ENCODE measurements at places on chromosomes 4 and X.

DNA sequence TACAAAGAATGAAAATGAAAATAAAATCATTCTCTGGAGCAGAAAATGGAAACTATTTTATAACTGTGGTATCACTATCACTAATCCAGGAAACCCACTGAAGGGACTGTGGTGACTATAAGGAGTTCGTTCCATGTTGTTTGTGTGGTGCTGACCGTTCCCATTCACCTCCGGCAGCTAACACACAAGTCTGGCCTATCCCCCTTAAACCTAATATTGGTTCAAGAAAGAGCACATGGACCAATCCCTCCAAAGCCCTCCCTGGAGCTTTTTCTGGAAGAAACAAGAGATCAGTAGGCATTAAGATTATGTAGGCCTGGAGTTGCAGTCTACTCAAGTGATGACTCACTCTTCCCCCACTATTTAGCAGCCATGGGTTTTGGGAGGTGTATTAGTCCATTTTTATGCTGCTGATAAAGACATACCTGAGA lies 25.9 kb upstream of the FAM241A start:
- H3K4me1 ChIP-seq, result peaks cover 8% of the 10 kb centered on the region
- no peak overlapping the region for H3K27ac ChIP-seq
- no peak overlapping the region for H3K4me3 ChIP-seq
- DNase-seq, result no peak
- H3K36me3 ChIP-seq, result peaks cover 9% of the 10 kb centered on the region

DNA sequence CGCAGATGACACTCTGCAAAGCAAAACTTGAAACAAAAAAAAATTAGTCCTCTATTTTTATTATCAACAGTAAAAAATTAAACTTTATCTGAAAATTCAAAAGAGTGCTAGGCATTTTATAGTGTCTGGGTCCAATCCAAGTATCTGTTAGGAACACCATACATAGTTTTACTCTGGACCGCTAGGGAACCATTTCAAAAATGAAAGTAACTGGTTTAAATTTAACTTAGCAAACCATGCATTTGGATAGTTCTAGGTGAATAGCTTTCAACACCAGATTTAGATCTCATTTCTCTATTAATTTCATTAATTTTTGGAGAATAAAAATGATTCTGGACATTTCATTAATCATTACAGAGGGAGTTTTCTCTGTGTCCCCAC lies 1.2 kb downstream of the KLKB1 start:
- peaks cover 15% of the 10 kb centered on the region for H3K36me3 ChIP-seq
- H3K4me1 ChIP-seq, result no peaks in the 10 kb centered on the region
- no peak overlapping the region for H3K4me3 ChIP-seq
- H3K27me3 ChIP-seq, result peaks cover 3% of the 10 kb centered on the region
- DNase-seq, result no peak

GRCh38 chrX:130395341-130395740 lies 6.4 kb upstream of the RBMX2 start:
- H3K36me3 ChIP-seq, result no peaks in the 10 kb centered on the region
- H3K27me3 ChIP-seq, result peaks cover 39% of the 10 kb centered on the region
- H3K4me3 ChIP-seq, result no peak overlapping the region

DNA sequence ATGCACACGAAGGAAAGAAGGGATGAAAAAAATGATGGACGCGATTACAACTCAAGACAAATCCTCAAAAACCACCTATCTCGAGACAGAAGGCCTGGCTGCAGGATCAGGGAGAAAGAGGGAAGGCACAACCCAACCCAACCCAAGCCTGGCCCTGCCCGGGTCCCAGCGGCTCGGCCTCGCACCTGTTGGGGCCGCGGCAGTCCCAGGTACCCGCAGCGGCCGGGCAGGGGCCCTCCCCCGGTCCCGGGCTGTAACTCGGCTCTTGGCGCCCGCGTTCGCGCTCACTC lies 464 bp downstream of the RASGEF1B start:
- DNase-seq, result no peak
- peaks cover 16% of the 10 kb centered on the region for H3K27me3 ChIP-seq
- H3K4me1 ChIP-seq, result peaks cover 58% of the 10 kb centered on the region
- peak overlapping the region; percentile 91 for H3K4me3 ChIP-seq
- H3K36me3 ChIP-seq, result peaks cover 6% of the 10 kb centered on the region

DNA sequence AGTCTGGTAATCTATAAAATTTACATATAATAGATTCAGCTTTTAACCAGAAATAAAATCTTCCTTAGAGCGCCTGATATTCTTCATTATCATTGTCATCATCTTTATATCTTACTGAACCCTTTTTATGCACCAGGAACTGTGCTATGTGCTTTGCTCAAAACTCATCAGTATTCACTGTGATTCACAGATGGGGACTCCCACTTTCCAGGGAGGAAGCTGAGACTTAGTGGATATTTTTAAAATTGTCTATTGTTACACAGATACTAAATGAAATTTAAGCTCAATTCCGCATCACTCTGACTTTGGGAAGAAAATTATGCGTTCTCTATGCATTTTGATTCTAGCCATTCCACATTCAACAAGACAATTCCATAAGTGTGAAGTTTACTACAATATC lies 34.8 kb upstream of the SULT1E1 start:
- no peaks in the 10 kb centered on the region for H3K36me3 ChIP-seq
- no peak for DNase-seq
- H3K4me3 ChIP-seq, result no peak overlapping the region
- H3K4me1 ChIP-seq, result no peaks in the 10 kb centered on the region

DNA sequence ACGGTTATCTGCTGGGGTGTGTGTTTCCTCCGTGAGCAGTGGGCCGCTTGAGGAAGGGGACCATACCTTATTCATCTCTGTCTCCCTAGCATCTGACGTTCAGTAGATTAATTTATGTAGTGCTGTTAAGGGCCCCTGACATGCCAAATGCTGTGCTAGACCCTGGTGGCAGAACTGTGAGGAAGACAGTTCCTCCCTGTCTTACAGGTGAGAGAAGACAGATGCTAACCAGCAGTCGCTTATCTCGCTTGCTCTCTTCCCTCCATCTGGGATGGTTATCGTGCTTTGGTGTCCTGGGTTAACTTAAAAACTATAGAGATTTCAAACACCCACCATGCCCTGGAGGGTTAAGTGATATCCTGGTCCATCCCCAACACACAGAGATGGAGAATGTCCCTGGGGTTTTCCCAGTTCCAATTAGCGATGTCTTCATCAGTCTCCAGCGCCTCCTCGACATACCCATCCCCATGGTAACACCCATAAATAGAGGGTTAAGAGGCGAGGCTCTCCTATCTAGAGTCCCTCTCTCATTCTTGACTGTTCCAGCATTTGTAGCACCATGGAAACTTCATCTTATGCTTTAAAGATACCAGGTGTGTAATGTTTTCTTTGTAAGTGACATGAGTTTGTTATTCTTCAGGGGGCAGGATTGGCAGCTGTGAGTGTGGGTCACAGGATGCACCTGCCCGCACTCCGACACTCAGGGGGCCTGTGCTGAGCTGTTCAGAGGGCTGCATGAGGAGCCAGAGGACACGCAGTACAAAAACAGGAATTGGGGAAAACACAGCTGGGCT lies 135.2 kb downstream of the STK32B start:
- H3K4me1 ChIP-seq, result no peaks in the 10 kb centered on the region
- peaks cover 10% of the 10 kb centered on the region for H3K27me3 ChIP-seq
- DNase-seq, result no peak
- H3K4me3 ChIP-seq, result no peak overlapping the region
- H3K36me3 ChIP-seq, result no peaks in the 10 kb centered on the region

GRCh38 chr4:112321776-112322684 lies 24.9 kb downstream of the ALPK1 start:
- H3K27me3 ChIP-seq, result peaks cover 4% of the 10 kb centered on the region
- H3K36me3 ChIP-seq, result no peaks in the 10 kb centered on the region
- peak; percentile 80 for DNase-seq
- no peak overlapping the region for H3K4me3 ChIP-seq

DNA sequence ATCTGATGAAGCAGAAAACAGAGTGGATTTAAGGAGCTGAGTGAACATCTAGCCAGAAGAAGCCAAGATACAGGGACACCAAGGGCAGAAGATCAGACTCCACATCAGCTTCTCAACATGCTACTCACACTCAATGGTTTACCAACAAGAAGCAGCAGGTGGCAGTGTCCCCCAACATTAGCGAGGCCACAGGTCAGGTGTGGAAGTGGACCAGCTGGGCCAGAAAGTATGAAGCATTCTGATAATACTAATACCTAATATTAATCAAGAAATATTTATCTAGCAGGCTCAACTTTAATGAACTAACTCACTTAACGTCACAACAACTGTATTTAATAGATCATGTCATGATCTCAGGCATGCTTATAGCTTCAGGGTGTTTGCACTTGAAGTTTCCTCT lies 73.4 kb upstream of the TTC29 start:
- H3K4me1 ChIP-seq, result peaks cover 11% of the 10 kb centered on the region
- H3K4me3 ChIP-seq, result no peak overlapping the region
- no peaks in the 10 kb centered on the region for H3K36me3 ChIP-seq
- no peak overlapping the region for H3K27ac ChIP-seq
- H3K27me3 ChIP-seq, result no peaks in the 10 kb centered on the region
